Anterior cingulate cortex (tissue), 58 donors: ENCODE measurements at places on chromosomes 5 and 9.

DNA sequence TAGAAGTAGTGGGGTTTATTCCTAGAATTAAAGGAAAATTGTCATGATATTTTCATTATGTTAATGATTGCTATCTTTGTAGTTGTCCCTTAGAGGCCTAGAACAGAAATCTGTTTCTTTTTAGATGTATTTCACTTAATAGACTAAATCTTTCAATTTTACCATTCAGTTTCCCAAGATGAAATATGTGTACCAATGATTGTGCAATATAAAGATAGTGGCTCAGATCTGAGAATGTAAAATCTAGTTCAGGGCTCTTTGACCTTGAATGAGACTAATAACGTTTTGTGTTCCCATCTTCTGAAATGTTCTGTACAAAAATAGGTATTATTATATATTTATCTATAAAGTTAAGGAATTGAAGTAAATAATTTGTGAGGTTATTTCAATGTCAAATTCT lies 947.9 kb downstream of the DTWD2 start:
- no peak for DNase-seq

DNA sequence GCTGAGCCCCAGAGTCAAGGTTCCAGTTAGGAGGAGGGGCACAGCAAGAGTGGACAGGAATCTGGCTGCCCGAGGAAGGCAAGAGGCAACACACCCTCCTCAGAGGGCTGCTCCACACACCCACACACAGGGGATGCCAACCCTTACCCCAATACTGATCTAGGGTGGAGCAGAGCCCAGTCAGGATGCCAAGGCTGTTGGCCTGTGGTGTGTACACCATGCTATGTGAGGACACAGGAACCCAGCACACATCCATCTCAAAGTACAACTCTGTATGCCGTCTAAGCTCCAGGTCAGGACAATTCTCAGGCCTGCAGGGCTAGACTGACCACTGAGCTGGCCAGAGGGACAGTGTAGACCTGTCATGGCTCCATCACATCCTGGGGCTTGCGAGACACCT lies 2.6 kb downstream of the SEPTIN8 start:
- DNase-seq, result no peak

GRCh38 chr5:139822553-139823425 lies 27.2 kb downstream of the PSD2 start:
- DNase-seq, result no peak

GRCh38 chr5:131633830-131634229 lies 1.2 kb downstream of the RAPGEF6 start:
- no peak for DNase-seq

GRCh38 chr9:74770508-74771261 lies 117.0 kb downstream of the TRPM6 start:
- no peak for DNase-seq

- DNase-seq, result no peak
These were observed 25.1 kb upstream of the UGCG start for GRCh38 chr9:111871499-111871855.

DNA sequence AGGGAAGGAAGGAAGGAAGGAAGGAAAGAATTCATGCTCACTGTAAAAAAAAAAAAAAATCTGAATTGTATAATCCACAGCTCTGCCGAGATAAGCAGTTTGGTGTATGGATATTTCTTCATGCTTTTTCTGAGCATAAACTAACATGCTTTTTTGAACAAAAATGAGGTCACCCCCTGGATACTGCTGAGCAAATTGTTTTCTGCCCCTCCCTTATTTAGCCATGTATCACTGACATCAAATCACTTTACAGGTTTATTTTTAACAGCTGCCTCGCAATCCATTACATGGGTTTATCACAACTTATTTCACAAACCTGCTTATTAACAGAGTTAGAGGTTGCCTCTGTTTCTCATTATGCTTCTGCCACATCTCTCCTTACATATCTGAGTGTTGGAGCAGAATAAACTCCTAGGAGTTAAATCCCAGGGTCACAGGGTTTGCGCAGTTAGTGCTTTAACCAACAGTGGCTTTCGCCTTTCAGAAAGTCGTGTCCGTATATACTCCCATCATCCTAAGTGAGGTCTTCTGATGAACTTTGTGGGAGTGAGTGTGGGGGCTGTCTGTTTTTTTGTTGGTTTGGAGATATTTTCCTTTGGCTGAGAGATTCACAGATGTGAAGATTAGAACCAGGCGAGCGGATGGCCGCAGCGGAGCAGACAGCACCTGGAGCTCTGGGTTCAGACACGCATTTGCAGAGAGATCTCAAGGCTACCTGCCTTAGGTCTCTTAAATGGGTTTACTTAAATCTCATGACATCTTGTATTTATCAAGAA lies 57.7 kb downstream of the AK8 start:
- DNase-seq, result no peak

DNA sequence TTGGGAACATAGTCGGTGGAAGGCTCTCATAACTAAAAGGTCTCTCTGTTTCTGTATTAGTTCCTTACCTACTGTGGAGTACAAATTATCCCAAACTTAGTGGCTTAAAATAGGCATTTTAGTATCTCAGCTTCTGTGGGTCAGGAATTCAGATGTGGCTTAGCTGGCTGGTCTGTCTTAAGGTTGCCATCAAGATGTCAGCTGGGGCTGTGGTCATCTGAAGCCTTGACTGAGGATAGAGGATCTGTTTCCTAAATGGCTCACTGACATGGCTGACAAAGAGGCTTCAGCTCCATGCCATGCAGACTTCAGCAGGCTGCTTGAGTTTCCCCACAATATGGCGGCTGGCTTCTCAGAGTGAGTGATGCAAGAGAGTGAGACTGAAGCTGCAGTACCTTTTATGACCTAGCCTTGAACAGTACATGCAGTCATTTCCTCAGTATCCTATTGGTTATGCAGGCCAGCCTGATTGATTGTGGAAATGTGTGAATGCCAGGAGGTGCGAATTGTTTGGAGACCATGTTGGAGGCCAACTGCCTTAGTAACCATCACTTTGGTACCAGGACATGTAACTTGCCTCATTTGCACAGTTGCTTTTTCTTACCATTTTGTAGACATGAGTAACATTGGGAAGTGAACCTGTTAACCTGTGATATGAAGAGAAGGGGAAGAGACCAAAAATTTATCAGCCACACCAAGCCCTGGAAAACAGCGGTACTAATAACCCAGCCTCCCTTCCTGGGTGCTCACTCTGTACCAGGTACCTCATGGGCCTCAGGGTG lies 152.8 kb upstream of the IER5L start:
- no peak for DNase-seq
